ENCODE measurements at places on chromosomes 6 and 20.

- DNase-seq = no peak
Measured at GRCh38 chr6:33007831-33008400, 1.5 kb downstream of the HLA-DOA start.

GRCh38 chr6:82259389-82259788 is 11.8 kb upstream of the IBTK start:
- no peak for DNase-seq

GRCh38 chr6:136090929-136091328 is 159.2 kb downstream of the MTFR2 start:
- no peak for DNase-seq

- no peak for DNase-seq
Measured at GRCh38 chr20:34980543-34981233, 25.0 kb downstream of the MYH7B start.

DNA sequence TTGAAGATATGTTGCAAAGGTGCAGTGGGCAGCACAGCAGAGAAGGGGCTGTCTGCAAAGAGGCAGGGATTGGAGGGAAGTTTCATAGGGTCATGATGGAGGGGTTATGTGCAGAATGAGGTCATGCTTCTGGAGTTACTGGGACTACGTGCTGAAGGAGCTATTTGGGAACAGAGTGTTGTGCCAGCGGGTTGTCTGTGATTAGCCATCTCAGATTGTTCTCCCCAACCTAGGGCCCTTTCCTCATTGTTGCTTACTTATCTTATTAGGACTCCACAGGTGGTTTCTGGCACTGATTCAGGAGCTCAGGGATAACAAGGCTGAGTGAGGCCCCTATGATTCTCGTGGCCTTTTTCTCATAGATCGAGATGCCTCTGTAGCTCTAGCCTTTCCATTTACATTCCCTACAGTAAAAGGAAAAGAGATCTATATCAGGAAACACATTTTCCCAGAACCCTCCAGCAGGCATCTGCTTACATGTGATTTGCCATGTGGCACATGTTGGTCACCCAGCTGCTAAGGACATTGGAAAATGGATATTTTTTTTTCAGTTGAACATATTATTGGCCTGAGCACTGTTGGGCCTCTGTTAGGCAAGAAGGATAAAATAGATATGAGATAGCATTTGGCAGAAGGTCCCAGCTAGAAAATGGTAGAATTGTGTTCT is 429.6 kb upstream of the PLCB4 start:
- DNase-seq = no peak

DNA sequence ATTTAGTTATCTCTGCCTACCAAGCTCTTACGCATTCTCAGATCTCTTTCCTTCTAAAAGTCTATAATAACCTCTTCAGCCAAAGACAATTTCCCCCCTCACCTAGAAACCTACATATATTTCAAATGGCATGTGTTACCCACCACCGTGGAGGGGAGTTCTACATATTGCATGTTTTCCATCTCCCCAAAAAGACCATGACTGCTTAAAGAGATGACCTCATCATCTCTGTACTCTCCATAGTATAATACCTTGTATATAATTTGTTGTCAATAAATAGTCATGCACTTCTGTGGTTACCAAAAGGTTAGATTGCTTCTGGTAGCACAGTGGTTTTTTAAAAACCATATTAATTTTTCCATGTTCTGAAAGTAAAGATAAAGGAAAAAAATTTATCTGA is 148.4 kb downstream of the TBX18 start:
- DNase-seq = no peak

- DNase-seq = no peak
Measured at GRCh38 chr20:50982363-50982762, 23.7 kb downstream of the MOCS3 start.

DNA sequence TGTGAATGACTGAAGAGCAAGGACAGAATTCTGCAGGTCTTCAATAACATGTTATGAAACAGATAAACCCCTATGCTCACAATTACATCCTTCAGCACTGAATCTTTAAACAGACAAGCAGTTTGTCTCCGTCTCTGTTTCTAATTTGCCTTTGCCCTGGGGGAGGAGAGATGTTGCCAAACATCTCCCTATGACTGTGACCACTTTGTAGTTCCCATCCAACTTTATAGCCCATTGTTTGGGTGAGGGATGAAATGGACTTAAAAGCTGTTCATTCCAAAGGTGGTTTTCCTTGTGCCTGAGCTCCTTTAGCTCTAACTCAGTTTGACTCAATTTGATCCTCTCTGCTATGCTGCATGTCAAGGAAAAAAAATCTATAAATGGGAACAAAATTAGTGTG is 19.5 kb upstream of the ADTRP start:
- no peak for DNase-seq

DNA sequence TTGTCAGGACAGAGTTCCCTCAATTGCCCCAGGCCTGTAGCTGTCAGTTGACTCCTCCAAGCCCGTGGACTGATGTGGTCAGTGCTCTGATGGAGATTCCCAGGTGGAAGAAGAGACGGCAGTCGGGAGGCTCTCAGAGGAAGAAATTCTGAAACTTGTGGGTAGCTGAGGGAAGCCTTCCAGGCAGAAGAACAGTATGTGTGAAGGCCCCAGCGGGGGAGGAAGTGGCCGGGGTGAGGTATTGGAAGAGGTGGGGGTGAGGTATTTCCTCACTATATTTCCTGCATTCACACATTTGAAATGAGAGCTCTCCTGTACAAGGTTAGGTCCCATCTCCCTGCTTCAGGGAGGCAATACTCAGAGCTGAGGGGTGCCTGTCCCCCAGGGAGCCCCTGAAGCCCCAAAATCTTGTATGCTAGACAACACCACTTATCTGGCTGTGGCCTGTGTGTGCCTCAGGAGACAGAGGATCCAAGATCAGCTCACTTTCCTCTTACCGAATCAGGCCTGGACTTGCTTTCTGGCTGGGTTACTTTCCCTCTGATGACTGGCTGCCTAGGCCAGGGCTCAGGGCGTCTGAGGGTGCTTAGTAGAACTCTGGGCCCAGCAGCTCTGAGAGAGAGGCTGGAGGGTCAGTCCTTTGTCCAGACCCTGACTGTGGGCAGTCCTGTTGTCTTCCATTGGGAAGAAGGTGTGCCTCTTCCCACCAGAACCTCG is 49.3 kb upstream of the MYL9 start:
- DNase-seq = no peak

GRCh38 chr6:31967926-31968320 is 4.0 kb downstream of the DXO start:
- DNase-seq = no peak

- no peak for DNase-seq
Measured at GRCh38 chr20:52926505-52926904, 45.7 kb upstream of the TSHZ2 start.

- no peak for DNase-seq
Measured at GRCh38 chr6:21398741-21399325, 194.7 kb upstream of the SOX4 start.

DNA sequence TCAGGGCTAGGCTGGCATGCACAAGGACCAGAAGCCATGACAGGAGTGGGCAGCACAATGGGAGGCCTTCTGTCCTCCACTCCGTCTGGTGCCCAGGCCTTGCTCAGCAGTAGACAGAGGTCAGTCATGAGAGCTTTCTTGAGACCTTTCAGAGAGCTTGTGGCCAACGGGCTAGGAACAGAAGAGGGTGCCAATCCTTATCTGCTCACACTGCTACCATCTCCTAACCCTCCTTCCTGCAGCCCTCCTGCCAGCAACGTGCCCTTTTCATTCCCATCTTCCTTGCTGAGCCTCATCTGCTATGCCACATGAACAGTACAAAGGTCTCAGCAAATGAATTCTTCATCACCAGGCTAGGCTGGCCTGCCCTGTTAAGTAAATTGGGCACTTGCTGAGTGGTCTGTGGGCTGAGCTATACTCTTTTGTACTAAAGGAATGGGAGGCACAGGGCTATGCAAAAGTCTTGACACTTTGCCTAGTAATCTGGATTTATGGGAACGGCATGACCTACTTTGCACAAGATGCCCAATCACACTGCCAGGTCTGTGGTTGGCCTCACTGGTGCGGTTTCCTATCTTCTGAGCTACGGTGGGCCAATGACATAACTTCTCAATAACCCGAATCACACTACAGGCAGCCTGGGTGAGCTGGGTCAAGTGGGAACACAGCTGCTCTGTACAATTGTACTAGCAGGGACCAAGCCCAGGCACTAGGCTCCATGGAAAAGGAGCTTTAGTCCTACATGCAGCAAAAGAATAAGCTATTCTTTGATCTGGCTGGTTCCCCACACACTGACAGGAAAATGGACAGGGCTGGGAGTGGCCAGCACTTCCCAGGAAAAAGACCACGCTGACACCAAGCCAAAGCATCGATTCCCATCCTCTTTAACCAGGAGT is 47.8 kb downstream of the ELOVL5 start:
- DNase-seq = no peak

DNA sequence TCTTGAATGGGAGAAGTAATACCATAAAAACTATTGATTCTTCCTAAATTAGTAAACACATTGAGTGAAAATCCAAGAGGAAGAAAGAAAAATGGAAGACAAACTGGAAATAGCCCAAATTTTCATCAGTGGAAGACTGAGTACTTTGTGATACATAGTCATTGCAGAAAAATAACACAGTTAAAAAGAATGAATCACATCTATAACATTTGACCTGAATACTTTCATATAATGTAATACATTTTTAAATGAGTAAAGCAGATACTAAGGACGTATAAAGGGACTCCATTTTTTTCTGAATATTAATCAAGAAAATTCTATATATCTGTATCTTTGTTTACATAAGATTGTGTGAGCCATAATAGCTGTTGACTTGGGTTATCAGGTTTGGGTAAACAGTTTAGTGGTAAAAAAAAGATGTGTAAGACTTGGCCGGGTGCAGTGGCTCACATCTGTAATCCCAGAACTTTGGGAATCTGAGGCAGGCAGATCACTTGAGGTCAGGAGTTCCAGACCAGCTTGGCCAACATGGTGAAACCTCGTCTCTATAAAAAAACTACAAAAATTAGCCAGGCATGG is 4.3 kb upstream of the SLC17A2 start:
- DNase-seq = no peak

DNA sequence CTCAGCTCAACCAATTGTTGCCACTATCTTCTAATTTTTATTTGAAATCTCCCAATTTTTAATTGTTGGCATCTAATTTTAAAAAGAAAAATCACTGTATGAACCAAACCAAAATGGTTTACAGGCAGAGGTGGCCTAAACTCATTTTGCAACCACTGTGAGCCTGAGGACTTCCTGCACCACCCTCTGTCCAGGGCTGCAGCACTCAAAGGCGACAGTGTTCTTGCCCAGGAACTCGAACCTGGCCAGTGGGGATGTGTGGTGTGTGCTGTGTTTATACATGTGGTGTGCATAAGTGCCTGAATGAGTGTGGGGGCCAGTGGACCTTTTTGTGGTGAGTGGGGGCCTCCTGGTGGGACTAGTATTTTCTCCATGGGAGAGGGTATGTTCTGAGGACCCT is 24.4 kb upstream of the SLC22A7 start:
- DNase-seq = no peak

DNA sequence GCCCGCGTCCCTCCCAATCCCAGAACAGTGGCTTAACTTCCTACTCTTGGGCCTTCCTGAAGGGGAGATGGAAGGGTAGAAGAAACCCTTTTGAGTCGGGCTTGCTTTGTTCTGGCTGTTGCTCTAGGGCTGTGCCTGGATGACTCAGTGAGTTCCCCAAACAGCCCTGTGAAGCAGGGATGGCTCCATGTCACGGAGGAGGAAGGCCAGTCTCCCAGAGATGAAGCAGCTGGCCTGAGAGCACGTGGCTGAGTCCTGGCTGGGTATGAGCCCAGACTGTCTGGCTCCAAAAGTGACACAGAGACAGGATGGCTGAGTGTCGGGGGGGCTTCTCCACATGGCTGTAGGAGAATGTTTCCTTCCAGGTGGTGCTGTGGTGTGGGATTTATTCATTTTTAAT is 4.6 kb downstream of the SYTL3 start:
- DNase-seq = peak; percentile 68

- DNase-seq = no peak
Measured at GRCh38 chr6:55943329-55943728, 67.9 kb upstream of the BMP5 start.

DNA sequence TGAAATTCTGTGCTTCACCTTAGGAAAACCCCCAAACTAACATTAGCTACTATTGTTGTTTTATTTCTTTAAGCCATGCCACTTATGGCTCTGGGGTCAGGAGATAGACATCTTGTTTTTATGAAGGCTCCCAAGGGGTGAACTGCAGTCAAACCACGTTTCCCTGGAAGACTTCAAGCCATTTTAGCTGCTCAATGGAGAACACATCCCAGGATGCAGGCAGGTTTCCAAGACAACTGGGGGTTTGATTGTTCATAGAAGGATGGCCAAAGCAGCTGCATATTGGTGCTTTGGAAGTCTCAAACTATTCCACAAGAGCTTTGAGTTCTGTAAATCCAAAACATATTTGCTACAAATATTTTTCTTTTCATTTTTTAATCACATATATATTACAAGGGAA is 818.0 kb downstream of the MAFB start:
- DNase-seq = no peak

- DNase-seq = no peak
Measured at GRCh38 chr20:45345104-45345936, 2.9 kb downstream of the SDC4 start.

DNA sequence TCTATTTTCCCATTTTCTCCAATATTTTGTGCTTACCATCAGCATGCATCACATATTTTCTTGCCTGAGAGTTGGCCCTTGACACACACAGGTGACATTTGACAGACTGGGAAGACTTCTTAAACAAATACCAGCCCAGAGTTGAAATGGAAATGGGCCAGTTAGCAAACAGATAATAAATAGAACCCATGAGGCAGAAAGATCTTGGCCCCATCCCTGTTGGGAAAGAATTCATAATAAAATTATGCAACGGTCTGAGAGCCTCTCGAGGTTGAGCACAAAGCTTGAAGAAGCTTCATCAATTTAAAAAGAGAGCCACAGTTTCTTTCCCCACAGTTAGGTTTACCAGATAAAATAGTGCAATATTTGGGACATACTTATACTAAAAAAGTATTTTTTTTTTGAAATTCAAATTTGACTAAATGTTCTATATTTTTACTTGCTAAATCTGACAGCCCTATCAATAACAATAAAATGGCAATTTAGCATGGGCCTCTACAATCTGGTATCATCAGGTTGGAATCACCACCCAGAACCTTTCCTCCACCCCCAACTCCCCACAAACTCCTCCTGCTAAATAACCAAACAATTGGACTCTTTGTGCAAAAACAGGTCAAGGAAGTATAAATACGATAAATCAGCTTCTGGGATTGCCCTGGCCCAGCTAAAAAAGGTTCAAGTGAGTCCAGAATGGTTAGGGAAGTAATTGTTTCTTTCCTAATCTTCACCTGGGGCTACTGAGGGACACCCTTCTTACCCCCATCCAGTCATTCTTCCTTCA is 129.8 kb downstream of the CD164 start:
- DNase-seq = no peak

DNA sequence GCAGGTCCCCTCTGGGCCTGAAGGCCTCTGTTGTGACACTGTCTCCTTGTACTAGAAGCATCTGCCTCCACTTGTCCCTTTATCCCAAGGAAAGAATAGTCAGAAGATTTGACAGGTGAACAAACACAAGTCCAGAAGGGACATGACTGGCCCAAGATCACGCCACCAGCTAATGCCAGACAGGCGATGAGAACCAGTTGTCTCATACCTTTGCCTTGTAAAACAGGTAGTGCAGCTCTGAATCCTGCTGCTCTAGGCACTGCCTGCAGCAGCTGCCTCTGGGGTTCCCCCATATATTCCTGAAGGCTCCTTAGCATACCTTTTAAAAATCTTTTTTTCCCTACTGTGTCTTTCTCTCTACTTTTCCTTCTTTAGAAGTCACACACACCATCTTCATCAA is 25.0 kb downstream of the SCAND1 start:
- no peak for DNase-seq

Measured in suprapubic skin (tissue), 4 donors.